ENCODE measurements at places on chromosomes 11 and 22. TPM values are rescaled to one million over a fixed set of nuclear protein-coding genes. Genes with fewer than 3 reads are reported as not detected.

The SUSD2 gene
- polyA plus RNA-seq: 3.0 TPM

The GRAMD1B gene
- 10.3 TPM for polyA plus RNA-seq

The SYT9 gene
- 0.17 TPM for polyA plus RNA-seq

The PLA2G6 gene
- polyA plus RNA-seq: 33.6 TPM

The PAMR1 gene
- polyA plus RNA-seq: 10.6 TPM

The OR52H1 gene
- 0.29 TPM for polyA plus RNA-seq

The AIFM3 gene
- polyA plus RNA-seq: not detected

GRCh38 chr11:13781153-13781552 is 112.7 kb downstream of the FAR1 start:
- DNase-seq: no peak

DNA sequence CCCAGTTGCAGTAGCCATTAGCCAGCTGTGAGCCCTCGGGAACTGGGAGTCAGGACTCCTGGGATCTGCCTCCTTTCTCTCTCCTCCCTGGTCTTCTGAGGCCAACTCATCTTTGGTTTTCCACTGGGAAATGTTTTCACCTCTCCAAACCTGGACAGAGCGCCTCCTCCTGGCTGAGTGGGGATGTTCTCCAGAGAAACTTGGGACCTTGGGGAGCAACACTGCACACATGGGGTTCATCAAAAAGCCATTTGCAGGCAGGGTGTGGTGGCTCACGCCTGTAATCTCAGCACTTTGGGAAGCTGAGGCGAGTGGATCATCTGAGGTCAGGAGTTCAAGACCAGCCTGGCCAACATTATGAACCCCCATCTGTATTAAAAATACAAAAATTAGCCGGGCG is 145.4 kb downstream of the NECTIN1 start:
- no peak for DNase-seq

DNA sequence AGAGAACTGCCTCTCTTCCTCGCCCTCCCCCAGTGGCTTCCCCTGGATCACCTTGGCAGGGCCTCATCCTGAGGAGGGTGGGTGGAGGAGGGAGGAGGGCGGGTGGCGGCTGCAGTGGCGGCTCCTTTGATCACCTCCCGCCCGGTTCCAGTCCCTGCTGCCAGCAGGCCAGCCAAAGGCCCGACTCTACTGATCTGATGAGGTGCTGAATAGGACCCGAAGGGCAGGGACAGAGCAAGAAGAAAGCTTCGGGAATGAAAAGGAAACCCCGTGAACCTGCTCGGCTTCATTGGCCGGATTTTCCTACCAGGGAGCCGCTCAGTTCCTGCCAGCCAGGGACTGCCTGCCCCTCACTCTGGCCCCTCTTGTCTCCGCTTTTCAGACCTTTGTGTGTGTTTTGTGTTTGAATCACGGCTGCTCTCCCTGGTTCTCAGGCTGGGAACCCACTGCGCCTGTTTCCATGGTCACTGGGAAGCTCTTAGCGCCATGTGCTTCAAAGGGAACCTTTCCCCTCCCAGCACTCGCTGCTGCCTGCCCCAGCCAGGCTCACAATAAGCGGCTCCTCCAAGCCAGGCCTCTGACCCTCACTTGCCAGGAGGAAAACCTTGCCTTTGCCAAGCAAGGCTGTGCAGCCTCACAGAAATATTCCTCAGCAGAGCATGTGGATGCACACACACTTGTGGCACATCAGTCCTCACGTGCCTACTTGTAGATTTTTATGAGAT is 56.8 kb downstream of the C22orf31 start:
- no peak for DNase-seq

GRCh38 chr11:133228471-133229329 is 303.6 kb downstream of the OPCML start:
- DNase-seq: peak; percentile 17

DNA sequence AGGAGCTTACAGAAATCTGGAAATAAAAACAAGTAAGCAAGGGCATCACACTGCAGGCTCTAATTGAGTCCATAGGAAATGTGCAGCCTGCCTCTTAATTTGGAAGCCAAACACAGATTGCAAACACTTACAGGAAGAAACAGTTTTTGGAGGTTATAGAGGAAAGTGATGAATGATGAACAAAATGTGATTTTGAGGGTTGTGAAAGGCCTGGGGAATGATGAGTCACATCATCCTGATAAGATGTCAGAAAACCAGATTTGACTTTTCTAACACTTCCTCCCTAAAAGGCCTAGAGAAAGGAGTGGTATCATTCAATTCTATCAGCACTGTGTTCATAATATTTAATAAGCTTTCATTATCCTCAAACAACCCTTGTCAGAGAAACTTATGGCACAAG is 96.6 kb upstream of the POU2AF2 start:
- no peak for DNase-seq

- DNase-seq: no peak
Measured at GRCh38 chr11:120771551-120772060, 252.3 kb upstream of the TBCEL start.

DNA sequence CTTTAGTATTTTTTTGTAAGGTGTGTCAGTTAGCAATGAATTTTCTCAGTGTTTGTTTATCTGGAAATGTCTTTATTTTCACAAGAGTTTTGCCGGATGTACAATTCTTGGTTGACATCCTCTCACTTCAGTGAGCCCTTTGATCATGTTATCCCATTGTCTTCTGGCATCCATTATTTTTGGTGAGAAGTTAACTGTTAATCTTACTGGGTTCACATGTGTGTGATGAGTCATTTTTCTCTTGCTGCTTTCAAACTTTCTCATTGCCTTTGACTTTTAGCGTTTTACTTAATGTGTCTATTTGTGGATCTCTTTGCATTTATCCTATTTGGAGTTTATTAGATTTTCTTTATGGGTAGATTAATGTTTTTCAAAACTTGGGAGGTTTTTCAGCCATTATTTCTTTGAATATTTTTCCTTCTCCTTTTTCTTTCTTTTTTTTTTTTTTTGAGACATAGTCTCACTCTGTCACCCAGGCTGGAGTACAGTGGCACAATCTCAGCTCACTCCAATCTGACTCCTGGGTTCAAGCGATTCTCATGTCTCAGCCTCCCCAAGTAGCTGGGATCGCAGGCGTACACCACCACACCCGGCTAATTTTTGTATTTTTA is 100.5 kb upstream of the RRM1 start:
- DNase-seq: no peak

DNA sequence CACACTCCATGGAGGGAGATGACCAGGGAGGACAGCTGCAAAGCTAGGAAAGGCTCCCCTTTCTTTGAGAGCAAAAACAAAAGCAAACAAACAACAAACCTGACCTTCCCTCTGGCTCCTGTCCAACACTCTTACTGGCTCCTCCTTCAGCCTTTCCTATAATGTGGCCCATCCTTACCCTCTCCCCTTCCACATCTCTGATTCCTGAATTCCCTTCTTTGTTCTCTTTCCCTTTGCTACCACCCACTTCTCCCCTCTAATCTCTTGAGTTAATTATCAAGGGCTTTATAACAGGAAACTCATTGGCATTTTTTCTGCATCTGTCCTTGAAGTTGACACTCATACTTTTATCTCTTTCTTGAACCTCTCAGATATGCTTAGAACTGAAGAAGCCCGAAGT is 56.3 kb downstream of the ZNF280B start:
- no peak for DNase-seq

DNA sequence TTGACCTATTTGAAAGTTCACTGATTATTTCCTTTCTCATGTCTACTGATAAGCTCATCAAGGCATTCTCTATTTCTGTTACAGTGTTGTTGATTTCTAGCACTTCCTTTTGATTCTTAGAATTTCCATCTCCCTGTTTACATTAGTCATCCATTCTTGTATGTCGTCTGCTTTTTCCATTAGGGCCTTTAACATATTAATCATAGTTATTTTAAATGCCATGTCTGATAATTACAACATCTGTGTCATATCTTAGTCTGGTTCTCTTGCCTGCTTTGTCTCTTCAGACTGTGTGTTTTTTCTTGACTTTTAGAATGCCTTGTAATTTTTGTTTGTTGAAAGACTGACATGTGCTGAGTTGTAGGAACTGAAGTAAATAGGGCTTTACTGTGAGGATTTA is 602.1 kb downstream of the SOX6 start:
- no peak for DNase-seq

All from muscle of arm (tissue), 14 donors.